ENCODE measurements at places on chromosomes 5 and 9.

- no peak for DNase-seq
Measured at GRCh38 chr9:121169094-121169601, 32.5 kb downstream of the RAB14 start.

- no peak for DNase-seq
Measured at GRCh38 chr9:25310961-25311360, 367.3 kb downstream of the TUSC1 start.

DNA sequence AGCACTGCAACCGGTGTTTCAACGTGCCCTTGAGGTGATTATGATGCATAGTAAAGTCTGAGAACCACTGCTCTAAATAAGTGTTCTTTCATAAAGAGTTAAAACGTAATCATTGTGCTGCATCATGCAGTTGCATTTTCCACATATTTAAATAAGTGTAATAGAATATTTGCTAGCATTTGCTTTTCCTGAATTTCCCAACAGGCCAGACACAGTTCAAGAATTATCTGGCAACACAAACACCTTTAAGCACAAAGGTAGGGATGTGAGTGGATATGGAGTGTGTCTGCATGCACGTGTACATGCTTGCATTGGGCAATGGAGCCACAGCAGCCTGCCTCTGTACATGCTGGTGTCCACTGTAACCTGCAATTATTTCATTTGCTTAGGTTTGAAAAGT lies 193.6 kb upstream of the PIK3R1 start:
- DNase-seq = no peak

DNA sequence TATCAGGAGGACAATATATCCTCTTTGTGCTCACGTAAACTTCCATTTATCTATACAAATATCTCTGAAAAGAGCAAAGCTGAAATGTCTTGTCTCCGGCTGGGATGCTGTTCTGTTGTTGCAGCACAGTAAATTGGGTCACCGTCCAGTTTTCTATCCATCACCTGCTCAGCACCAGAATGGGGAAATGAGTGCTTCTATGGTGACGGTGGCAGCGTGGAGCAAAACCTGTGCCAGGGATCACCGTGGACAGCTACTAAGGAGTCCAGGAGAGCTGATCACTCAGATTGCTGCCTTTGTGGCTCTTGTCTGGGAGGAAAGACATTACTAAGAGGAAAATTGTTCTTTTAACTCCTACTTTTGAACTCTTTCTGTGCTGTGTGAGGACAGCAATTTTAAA lies 531.6 kb downstream of the PSAT1 start:
- no peak for DNase-seq

GRCh38 chr9:122134822-122135528 lies 24.6 kb downstream of the NDUFA8 start:
- no peak for DNase-seq

- DNase-seq = no peak
Measured at GRCh38 chr9:38171926-38172325, 102.9 kb upstream of the SHB start.

- DNase-seq = no peak
Measured at GRCh38 chr5:10745133-10745532, 15.9 kb downstream of the DAP start.

DNA sequence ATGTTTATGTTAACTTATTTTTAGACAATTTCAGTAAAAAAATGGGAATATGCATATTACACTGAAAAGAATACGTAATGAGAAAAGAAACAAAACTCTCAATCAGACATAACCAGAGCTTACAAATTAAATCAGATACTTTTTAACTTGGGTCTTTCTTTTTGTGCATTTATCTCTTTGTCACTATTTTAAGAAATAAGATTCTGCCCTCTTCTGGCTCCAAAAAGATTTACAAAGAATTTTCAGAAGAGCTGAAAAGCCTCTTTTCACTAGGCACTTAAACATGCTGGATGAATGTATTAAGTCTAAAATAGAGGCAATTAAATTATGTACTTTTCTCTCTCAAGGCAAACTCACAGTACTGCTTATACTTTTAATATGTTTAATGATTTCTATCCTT lies 55.5 kb downstream of the CEP120 start:
- DNase-seq = no peak

DNA sequence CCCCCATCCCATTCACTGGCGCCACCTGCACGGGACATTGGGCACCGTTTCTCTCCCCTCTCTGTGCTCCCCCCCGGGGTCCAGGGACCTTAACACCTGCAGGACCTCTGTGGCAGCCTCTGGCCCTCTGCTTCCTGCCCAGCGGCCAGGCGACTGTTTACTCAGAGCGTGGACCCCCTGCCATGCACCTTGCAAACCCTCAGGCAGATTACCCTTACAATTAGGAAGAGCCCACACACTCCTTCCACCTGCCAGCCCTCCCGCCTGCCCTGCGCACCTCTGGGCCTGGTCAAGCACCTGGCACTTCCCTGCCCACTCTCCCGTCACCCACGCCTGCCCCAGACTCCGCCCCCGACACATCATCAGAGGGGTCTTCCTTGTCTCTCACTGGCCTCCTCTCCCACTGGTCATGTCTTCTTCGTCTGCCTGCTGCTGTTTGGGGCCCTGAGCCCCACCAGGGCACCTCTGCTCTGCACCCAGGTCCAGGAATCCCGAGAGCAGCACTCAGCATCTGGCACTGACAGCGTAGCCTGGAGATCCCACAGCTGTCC lies 281.3 kb upstream of the IRX4 start:
- no peak for DNase-seq

DNA sequence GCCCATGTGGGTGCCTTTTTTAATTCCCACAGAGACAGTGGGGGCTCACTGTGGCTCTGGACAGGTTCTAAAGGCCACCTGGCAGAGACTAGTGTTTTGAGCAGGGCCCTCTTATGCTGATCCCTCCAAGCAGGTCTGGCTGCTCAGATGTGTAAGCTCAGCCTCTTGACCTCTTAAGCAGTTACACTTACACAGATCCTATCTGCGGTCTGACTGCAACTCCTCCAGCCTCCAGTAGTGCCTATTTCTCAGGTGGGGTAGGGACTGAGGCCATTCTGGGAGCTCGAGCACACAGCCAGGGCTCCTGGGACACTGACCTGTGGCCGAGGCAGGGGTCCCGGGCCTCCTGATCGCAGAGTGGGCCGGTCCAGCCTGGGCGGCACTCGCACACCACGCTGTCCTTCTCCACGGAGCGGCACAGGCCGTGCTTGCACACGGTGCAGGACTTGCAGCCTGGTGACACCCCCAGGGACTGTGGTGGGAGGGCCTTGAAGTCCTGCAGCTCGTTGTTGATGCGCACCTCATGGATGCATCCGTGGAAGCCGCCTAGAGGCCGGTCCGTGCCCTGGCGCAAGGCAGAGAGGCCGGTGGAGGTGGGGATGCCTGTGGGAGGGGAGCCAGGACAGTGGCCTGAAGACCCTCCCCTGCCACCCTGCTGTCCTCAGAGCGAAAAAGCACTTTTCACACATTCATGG lies 91.9 kb upstream of the PANK3 start:
- DNase-seq = no peak

GRCh38 chr5:2399804-2400203 lies 351.7 kb downstream of the IRX2 start:
- DNase-seq = no peak

DNA sequence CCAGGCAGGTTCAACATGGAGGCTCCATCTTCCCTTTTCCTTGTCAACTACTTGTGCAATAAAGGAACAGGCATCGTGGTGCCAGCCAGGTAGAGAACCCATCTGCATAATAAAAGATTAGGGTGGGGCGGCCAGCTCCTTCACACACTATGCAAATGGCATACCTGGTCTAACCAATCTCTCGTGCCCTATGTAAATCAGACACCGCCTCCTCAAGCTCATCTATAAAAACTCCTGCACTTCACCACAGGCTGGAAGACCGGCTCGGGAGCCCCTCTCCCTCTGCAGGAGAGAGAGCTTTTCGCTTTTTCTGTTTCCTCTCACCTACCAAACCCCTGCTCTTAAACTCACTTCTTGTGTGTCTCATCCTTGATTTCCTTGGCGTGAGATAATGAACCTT lies 244.3 kb upstream of the PUM3 start:
- DNase-seq = no peak

DNA sequence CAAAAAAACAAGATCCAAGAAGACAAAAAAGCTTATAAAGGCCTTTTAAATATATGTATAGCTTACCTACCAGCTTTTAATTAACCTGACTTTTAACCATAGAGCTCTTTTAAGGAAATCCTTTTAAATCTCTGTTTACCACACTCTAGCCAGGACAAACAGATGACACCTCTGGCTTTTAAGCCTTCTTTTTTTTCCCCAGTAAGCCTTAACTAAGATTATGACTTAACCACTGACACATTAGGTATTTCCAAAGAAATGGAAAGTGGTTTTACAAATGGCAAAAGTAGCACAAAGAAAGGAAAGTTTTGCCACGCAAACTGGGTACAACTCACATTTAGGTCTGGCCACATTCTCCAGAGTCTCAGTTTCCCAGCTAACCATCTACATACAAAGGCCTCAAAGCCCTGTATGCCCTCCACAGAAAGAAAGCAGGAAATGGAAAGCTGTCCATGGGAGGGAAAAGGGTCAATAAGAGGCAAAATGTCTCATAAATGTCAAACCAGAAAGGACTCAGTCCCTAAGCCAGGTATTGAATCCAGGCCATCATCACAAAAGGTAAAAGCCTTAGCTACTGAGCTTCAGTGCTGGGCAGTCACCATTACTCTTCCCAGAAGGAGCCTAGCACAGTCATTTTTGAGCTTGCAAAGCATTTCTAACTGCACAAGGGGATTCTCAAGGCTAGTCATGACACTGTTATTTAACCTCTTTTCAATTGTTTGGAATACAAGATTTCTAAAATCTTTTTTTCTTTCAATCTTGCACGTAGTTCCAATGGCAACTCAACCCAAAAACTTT lies 19.7 kb downstream of the TMEM161B start:
- no peak for DNase-seq

GRCh38 chr5:91703128-91703527 lies 320.0 kb upstream of the ARRDC3 start:
- no peak for DNase-seq

DNA sequence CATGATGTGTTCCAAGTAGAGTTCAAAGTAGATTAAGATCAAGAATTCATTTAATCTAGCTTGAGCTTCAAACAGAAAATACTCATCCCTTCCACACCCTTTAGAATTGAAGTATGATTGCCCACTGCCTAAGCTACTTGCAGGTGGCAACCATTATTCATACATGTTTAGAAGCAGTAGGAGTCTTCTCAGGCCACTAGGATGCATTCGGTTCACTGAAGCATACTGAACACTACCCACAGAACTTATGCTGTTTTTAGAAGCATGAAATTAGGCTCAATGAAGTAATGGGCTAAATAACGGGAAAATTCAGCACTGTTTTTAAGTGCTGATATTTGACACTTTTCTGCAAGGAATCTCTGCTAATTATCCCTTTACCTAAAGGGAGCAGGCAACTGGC lies 263.4 kb downstream of the DEPDC1B start:
- no peak for DNase-seq

DNA sequence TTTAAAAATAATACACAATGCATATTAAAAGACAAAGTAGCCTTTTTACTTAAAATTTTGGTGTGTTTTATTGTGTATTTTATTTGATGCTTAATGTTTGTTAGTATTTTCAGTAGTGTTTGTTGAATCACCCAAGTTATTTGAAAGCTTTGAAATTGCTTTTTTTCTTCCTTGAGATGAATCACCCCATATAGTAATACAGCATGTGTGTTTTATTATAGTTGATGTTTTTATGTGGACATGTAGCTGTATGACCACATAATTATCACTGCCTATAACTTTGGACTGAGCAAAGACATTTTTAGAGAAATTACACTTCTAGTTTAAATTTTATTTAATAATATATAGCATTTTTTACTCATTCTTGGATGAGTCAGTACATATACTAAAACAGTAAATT lies 18.0 kb downstream of the FAM174A start:
- no peak for DNase-seq

DNA sequence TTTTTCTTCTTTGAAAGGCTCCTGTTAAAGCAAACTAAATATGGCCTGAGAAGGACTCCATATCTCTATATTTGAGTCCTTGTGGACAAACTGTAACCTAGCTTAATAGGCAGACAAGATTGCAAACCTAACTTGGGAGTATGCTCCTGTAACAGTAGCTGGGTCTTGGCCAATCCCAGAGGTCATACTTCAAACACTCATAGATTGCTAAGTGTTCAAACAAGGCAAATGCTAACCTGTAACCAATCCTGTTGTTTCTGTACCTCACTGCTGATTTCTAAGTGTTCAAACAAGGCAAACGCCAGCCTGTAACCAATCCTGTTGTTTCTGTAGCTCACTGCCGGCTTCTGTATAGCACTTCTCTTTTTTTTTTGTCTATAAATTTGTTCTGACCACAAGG lies 50.6 kb upstream of the CLK4 start:
- no peak for DNase-seq

DNA sequence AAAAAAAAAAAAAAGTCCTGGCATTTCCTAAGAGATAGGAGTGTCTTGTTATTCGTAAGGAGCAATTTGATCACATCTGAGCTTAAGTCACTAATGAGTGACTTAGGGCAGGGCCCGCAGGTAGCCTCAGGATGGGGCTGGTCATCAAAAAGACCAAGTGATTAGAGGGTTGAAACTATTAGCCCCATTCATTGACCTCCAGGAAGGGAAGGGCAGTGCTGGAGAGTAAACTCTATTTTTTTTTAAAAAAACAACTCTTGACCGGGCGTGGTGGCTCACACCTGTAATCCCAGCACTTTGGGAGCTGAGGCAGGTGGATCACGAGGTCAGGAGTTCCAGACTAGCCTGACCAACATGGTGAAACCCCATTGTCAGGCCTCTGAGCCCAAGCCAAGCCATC lies 46.2 kb upstream of the IQGAP2 start:
- no peak for DNase-seq

DNA sequence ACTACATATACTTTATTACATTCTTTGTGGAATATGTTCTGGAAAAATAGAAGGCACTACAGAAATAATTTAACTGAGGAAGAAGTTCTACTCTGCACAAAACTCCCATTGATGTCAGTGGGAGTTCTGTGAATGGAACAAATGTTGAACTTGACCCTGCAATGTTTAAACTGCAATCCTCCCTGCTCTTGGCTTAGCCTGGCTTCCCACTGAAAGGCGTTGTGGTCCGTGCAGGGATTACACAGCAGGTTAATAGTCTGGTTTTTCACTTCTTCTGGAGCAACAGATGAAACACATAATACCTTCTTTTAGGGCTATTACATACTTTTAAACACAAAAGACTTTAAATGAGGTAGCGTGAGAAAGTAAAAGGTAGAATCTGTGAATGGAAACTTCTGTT lies 12.9 kb upstream of the ERBIN start:
- DNase-seq = no peak

All from stimulated activated CD8-positive, alpha-beta memory T cell treated with anti-CD3 and anti-CD28 coated beads, Interleukin-4, amount 100 ng/mL, for 1 hour (primary cell).